ENCODE measurements at places on chromosomes 5 and 9.

- no peak for DNase-seq
Observed at GRCh38 chr5:13673511-13673910, 271.0 kb downstream of the DNAH5 start.

DNA sequence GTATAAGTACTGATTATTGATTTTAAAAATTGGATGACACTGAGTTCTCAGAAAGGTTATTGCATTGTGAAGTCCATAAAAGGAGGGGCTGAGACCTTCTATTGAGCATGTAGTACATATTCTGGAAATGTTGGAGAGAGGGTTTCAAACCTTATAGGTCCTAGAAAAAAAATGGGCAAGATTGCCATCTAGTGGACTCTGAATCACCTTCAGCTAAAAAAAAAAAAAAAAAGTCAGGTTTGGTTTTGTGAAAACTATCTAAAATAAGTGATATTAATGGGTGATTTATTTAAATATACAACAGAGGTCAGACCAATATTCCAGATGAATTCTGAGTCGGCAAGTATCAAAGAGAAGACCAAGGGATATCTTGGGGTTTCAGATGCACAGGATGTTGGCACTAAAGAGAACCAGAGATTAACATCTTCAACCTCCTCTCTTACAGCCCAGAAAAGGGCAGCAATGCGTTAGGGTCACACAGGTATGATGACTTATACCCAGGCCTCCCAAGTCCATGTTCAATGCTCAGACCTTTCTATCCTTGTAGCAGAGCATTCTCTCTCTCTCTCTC lies 109.8 kb upstream of the NMUR2 start:
- no peak for DNase-seq

DNA sequence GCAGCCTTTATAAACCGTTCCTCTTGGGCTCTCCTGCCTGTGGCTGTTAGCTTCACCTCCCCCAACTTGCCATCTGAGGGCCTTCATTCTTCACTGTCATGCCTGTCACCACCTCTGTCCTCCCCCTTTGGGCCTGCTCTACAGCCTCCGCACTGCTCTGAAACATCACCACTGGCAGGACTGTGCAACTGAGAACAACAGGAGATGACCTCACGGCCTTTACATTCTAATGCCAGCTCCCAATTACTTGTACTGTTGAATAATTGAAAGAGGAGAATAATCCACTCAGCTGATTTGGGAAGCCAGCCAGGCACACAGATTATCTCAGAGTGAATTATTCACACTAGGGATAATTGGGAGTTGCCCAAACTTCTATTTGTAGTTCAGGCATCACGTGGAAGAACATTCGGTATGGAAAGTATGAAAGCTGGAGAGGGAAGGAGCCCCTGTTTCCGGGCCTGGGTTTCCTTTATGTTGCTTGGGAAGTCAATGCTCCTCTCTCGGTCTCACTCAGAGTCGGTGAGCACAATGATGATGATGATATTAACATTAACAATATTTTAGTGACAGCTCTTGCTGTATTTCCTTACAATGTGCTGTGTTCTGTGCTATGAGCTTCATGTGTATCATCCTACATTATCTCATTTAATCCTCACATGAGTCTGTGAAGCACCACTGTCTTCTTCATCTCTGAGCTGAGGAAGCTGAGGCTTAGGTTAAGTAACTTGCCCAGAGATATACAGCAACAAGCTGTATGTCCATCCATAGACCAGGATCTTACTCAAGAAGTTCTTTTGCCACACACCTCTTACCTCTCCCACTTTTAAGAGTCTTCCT lies 99.3 kb upstream of the LRRTM2 start:
- peak; percentile 28 for DNase-seq

- DNase-seq: no peak
Observed at GRCh38 chr9:26243029-26243697, 564.9 kb upstream of the TUSC1 start.

GRCh38 chr9:93451849-93452709 lies 594 bp downstream of the FAM120A start:
- DNase-seq: peak; percentile 60

GRCh38 chr5:61115968-61116367 lies 46.3 kb downstream of the SMIM15 start:
- DNase-seq: no peak

All from large intestine (tissue), 12 donors.